ENCODE measurements at places on chromosomes 11 and 22.

DNA sequence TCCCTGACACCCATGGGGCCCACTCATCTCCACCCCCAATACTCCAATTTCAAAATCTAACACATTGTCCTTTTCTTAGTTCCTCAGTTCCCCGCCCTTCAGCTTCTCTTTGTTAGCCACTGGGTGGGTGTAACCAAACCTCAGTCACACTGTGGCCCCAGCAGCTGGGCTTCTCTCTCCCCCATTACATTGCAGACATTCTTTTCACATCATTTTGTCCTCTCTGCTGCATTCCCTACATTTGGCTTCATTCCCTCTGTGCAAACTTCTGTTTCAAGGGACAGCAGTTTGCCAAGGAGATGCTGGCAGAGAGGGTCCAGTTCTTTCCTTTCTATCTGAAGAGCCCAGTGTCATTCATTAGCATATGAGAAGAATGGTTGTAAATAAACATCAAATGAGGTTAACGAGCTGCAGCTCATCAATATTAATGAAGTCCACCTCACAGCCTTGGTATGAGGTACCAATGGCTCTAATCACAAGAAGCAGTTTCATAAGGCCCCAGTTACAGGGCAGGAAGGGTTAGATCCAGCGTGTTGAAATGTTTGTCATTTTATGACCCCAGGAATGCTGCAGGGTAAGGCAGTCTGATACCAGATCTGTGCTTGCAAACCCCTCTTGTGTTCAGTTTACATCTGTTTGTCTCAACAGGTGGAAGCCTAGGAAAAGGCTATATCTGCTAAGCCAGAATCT, 72.3 kb downstream of the ARFGAP2 start:
- DNase-seq = no peak

GRCh38 chr11:110525883-110526282, 96.1 kb downstream of the FDX1 start:
- no peak for DNase-seq

DNA sequence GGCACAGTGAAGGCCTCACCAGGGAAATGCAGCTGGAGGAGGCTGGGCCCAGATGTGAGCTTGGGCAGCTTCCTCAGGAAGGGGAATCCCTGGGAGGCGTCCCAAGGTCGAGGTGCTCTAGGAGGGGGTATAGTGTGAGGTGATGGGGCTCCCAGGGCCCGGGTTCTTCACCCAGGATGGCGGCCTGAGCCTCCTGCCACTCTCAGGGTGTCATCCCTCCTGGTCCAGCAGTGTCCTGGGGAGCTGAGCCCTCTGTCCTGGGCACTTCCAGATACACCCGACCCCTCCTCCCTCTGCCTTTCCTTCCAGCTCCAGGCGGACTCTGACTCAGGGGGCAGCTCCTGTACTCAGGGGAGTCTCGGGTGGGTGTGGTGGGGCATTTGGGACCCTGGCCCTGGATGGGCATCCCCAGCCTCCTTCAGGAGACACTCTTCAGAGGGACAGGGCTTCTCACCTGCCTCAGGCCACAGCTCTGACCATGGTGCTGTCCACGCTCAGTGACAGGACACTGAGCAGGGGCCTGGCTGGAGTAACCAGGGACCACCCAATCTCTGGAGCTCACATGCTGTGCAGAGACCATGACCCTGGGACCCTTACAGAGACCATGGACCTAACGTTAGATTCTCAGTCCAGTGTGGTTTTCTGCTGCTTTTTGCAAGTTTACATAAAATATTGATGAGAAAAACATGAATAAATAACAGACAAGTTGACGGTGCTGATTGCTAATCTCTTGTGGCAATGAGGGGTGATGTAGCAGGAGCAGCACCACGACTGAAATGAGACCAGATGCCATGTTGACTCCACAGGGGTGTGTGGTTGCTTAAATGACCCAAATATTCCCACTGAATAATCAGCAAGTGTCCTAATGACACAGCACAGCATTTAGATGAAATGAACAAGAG, 101.9 kb downstream of the GGTLC2 start:
- DNase-seq = peak; percentile 26

DNA sequence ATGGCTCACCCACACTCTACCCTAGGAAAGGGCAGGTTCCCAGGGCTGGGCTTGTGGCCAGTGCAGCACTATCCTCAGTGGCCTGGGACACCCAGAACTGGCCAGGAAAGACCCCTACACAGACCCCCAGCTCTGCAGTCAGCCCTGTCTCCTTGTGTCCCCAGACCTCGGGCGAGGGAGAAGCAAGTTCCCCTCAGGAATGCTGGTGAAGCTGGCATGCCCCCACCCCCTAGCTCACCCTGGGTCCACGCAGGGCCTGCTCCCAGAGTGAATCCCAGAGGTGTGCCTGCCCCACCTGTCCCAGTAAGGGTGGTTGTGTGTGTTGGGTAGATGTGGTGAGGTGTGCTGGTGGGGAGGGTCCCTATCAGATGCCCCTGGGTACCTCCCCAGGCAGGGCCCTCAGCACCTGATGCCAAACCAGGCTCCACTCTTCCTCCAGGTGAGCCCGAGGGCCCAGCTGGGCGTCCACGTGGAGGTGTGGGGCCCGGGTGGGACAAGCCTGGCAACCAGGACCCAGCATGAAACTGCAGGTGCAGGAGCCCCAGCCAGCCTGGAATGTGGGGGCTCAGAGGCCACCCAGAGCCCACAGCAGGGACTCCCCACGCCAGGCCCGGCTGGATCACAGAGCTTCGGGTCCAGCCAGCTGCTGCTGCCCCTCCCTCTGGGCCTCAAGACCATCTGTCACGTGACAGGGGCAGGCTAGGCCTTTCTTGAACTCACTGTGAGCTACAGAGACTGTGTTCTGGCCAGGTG, 48.4 kb upstream of the KCNQ1OT1 start:
- DNase-seq = no peak

GRCh38 chr22:22941831-22942510, 54.4 kb downstream of the IGLL5 start:
- peak; percentile 26 for DNase-seq

- no peak for DNase-seq
Observed at GRCh38 chr11:70507466-70508230, 109.3 kb downstream of the CTTN start.

DNA sequence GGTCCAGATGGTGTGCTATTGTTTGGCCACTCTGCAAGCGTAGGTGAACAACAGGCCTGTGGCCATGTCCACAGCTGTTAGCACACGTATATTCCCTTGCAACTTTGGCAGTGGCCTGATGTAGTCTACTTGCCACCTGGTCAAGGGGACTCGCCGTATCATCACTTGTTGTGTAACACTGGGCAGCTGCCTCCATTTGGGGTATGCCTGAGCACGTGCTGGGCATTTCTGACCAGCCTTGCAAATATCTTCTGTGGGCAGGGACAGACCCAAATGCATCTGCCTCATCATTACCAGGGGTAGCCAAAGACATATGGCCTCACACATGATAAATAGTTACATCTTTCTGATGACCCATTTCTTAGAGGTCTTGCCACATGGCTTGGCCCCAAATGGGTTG, 434.2 kb downstream of the DYNC2H1 start:
- DNase-seq = no peak

GRCh38 chr11:31863170-31863832, 52.2 kb upstream of the PAX6 start:
- no peak for DNase-seq

GRCh38 chr22:17483688-17484372, 79.5 kb upstream of the SLC25A18 start:
- no peak for DNase-seq

DNA sequence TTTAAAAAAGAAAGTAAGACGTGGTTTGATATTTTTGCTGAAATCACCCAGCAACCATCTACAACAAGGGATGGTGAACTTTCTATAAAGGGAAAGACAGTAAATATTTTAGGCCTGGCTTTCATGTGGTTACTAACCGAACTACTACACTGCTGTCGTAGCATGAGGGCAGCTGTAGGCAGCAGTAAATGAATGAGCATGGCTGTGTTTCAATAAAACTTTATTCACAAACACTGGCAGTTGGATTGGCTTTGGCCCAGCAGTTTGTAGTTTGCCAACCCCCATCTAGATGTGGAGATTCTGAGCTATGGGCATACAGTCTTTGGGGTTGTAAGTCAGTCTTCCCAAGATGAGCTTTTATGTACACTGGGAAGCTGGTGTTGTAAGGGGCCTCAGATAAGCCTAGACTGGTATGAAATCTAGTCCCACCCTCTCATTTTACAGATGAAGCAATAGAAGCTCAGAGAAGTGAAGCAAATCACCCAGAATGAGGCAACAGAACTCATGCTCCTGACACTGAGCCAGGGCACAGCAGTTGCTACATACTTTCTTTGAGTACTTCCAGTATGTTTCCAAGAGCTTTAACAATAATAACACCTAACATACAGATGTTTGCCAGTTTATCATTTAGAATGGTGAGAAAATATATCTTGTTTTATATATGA, 204.4 kb downstream of the ADAMTS15 start:
- DNase-seq = no peak

- no peak for DNase-seq
Observed at GRCh38 chr22:32531931-32532819, 57.6 kb downstream of the FBXO7 start.

GRCh38 chr11:85977751-85978160, 91.1 kb downstream of the PICALM start:
- DNase-seq = no peak

- DNase-seq = no peak
Observed at GRCh38 chr11:77636731-77637344, 756 bp downstream of the CLNS1A start.

GRCh38 chr11:118004543-118005223, 18.5 kb downstream of the IL10RA start:
- no peak for DNase-seq

DNA sequence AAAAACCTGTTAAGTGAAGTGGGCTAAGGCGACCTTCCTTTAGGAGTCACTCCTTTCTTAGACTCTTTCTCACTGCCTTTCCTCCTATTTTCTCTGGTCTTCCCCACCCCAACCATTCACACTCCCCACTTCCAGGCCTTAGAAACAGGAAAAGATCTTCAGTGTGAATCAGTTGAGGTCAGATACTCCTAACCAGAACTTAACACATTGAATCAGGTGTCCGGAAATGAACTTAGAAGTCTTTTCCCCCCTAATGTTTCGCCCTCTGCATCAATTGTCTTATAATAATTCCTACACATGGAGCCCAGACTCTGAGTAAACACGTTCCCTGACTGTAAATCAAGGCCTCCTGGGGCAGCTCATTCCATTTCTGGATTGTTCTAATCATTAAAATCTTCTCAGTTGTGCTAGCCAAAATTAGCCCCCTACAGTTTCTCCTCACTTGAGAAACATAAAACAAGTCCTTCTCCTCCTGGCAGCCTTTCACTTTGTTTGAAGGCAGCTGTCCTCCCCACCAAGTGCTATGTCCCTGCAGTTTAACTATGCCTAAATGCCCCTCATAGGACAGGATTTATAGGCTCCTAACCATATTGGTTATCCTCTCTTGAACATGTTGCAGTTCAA, 32.7 kb upstream of the USP47 start:
- DNase-seq = no peak

DNA sequence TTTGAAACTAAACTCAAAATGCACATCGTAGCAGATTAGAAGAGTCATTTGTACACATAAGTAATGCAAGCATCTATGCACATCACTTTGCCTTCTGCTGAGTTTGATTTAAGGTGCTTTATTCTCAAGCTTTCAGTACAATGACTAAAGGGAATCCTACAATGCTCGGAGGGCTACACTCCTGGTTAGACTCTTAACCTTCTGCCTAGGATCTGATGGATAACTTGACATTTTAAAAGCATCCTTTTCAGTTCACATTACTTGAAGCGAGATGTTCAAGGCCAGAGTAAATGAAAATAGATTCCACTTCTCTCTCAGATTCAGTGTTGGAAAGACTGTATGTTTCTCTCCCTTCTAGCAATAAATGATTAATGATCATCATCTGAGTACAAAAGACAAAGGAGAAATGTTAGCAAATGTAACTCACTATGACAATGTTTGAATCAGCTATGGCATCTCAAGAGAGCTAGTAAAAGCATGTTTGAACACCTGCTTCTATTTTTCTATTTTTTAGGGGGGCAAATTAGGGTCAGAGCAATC, 259.2 kb upstream of the ANO3 start:
- DNase-seq = no peak

- DNase-seq = no peak
Observed at GRCh38 chr22:47351836-47352579, 589.6 kb downstream of the TBC1D22A start.

GRCh38 chr11:134478176-134478575, 66.1 kb upstream of the B3GAT1 start:
- DNase-seq = no peak

DNA sequence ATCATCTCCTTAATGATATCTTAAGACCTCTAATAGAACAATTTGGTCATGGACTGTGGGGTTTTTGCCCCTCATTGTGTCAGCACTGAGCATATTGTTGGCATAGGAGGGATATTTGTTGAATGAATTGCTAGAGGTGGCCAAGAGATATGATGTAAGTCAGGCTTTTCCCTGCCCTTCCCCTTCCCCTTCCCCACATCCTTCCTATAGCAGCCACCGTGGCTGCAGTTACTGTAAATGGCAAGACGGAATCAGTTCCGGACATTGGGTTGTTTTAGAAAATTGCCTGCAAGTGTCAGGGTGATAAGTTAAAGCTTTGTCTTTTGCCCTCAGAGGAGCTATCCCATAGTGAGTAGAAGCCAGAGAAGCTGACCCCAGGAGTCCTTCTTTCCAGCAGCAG, 23.0 kb downstream of the LIMK2 start:
- DNase-seq = no peak

DNA sequence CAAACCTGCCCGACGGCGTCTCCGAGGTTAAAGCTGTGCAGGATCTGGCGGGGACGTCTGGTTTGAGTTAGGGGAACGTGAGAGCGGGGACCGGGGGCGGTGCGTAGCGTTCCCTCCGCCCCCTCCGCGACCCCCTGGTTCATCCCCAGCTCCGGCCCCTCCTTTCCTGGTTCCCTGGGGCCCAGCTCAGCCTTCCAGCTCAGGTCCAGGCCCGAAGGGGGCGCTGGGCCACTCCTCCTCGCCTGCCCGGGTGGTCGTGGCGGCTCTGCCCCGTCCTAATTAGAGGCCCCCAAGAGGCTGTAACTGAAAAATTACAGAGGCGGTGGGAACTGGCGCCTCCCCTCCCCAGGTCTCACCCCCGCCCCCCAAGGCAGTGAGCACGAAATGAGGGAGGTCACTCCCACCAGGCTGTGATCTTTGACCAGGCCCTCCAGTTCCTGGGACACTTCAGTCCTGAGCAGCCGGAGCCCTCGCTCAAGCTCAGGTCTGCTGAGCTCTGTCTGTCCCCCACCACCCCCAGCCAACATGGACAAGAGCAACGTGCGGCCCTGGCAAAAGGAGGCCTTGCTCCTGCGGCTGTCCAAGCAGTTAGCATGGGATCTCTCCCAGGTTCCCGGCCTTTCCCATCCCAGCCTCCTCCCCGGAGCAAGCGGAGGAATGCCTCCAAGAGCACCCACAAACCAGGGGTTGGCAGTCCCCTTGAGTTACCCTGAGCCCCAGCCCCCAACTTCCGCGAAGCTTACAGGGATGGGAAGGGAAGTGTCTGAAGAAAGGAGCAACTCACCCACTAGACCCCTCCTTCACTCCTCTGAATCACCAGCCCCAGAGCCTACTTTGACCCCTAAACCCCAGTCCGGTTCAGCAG, 3.3 kb downstream of the CD248 start:
- DNase-seq = no peak
